ENCODE measurements at places on chromosomes 3 and 15. TPM values are rescaled to one million over a fixed set of nuclear protein-coding genes. Genes with fewer than 3 reads are reported as not detected.

- DNase-seq, result no peak
Observed at GRCh38 chr3:49805367-49805782, 2.3 kb downstream of the INKA1 start.

- no peak for DNase-seq
Observed at GRCh38 chr15:47135267-47135666, 582.0 kb upstream of the SEMA6D start.

- DNase-seq, result no peak
Observed at GRCh38 chr15:55740981-55741832, 1.7 kb downstream of the PRTG start.

Gene ALCAM
- 71.3 TPM for polyA plus RNA-seq

Gene C3orf62
- polyA plus RNA-seq, result 2.6 TPM

Gene LTF
- not detected for polyA plus RNA-seq

- no peak for DNase-seq
Observed at GRCh38 chr3:113436809-113437208, 4.5 kb downstream of the CFAP44 start.

- no peak for DNase-seq
Observed at GRCh38 chr3:51955893-51956770, 951 bp downstream of the GPR62 start.

Gene ADCY5
- not detected for polyA plus RNA-seq

GRCh38 chr15:62112616-62113593 lies 46.1 kb downstream of the C2CD4A start:
- DNase-seq, result peak; percentile 64

DNA sequence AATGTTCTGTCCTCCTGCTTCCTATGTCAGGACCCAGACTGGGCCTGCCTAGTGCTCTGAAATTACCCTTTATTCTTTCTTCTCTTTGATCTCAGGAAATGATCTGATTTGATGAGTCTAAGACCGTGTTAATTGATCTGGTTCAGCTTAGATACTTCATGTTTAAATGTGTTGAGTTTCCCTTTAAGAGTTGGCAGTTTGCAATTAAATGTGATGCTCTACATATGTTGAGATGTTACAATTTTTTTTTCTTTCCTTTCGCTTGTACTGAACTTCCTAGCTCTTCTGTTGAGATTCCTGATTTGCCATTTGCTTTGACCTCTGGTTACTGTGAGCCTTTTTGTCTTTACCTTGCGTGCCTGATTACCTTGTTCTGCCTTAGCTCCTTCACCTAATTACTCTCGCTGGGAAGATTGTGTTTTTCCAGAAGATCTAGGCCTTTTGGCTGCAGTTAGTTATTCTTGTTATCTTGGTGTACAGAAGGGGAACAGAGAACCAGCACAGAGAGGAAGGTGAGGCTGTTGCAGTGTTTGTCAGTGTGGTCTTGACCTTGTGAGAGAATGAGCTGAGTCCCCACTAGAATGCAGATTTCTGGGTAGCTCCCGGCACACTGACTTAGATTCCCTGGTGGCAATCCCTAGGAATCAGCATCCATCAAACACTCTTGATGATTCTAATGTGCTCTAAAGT lies 203.6 kb downstream of the EDEM1 start:
- DNase-seq, result no peak

Gene TRAT1
- not detected for polyA plus RNA-seq

DNA sequence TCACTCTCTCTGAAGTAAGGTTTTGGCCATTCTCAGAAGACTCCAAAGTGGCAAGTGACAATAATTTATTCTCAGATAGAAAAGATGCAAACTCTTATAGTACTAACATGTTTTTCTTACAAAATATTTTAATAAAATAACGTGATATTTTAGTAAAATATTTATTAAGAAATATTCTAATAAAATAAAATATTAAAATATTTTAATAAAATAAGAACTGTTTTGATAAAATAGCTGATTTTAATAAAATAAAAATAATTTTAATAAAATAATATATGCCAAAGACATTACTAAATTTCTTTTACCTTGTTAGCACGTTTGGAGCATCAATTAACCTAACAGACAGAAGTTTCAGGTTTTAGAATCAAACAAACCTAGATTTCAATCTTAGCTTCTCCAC lies 424.0 kb upstream of the NECTIN3 start:
- no peak for DNase-seq

DNA sequence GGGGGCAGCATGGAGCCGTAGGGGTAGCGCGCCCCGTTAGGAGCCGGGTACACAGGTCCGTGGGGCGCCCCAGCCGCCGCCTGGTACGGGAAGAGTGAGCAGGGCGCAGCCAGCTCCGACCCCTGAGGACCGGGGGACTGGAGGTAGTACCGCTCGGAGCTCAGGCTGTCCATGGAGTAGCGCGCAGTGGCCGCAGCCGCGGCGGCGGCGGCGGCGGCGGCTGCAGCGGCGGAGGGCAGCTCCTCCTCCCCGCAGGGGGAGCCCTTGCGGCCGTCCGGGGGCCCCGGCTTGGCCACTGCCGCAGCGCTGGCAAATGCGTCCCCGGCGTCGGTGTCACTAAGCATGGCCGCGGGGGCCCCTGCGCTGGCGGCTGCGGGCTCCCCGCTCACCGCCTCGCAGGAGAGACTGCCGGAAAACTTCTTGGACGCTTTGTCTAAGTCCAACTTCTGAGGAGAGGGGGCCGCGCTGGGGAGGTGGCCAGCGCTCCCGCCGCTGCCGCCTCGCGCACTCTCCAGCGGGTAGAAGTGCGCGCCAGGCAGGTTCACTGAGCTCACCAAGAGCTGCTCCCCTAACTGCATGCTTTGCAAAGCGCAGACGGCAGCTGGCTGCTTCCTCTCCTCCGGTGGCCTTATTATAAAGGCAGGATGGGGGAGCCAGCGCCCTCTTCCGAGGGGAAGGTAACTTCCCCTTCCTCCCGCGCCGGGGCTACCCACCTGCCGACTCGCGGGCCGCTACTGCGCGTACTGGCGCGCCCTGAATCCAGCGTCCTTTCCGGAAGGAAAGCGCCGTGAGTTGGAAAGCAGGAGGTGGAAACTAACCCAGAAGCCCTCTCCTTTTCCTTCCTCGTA lies at the start of gene EOMES:
Gene EOMES (minus strand): TSS at position 607 of the 848 bp plus-strand sequence. CDS start 29 bp downstream, at position 578.
- DNase-seq, result no peak

Measured in keratinocyte (primary cell).